ENCODE measurements at places on chromosomes 12 and 14.

DNA sequence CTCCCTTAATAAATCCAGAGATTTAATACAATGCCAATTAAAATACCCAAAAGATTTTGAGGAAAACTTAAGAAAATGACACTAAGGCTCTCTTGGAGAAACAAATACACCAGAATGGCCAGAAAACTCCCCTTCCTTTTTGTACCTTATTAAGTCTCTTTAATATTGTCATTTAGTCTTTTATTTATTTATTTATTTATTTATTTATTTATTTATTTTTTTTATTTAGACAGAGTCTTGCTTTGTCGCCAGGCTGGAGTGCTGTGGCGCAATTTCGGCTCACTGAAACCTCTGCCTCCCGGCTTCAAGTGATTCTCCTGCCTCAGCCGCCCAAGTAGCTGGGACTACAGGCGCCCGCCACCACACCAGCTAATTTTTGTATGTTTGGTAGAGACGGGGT lies 210.6 kb downstream of the DACT1 start:
- no peak for DNase-seq

DNA sequence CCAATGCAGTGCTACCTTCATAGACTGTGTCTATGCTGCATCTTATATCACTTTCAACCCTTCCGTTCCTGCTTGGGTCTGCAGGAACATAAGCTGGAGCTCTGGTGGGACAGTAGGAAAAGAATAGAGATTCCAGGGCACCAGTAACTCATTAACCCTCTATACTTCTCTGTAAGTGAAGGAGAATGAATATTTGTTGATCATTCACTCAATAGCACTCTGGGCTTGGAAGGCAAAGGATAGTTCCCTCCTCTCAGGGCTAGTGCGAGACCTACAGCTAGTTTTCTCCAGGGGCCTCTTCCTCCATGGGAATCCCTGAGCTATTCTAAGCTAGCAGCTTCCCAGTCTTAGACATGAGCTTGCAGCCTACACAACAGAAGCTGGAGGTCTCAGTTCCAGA lies 84.7 kb downstream of the BMP4 start:
- DNase-seq, result no peak

DNA sequence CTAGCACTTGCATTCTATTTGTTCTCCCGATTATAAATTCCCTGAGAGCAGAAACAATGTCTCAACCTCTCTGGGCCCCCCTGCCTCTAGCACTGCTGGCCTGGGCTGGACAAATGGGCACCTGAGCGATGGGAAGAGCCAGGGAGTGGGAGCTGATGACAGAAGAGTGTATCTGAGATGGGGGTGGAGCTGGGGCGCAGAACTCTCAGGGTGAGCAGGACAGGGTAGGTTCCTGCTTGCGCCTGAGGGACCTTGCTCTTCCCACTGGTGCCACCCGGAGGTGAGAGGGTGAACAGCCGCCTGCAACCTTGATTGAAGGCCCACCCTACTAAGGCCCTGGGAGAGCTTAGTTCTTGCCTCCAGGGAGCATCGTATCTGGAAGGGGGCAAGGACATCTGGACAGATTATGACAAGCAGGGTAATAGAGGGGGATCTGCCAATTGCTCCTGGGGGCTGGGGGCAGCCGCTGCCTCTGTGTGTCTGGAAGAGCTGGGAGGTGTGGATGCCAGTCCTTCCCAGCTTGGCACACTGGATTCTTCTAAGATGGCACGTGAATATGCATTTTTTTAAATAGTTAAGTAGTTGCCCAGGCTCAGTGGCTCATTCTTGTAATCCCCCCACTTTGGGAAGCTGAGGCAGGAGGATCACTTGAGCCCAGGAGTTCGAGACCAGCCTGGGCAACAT lies 43.0 kb upstream of the TSPAN9 start:
- peak; percentile 30 for DNase-seq

DNA sequence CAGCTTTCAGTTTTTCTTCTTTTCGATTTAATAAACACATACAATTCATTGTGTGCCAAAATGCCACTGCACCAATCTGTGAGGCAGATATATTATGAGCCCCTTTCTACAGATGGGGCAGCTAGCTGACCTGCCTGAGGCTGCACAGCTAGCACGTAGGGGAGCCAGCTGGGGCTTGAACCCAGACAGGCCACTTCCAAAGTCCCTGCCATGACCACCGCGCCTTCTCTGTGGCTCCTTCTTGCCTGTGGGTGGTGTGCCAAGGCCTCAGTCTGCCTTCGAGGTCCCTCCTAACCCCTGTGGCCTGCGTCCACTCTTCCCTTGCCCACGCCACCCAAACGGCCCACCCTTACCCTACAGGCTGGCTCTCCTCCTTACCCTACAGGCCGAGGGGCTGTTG lies 16.2 kb downstream of the FAM222A start:
- no peak for DNase-seq

DNA sequence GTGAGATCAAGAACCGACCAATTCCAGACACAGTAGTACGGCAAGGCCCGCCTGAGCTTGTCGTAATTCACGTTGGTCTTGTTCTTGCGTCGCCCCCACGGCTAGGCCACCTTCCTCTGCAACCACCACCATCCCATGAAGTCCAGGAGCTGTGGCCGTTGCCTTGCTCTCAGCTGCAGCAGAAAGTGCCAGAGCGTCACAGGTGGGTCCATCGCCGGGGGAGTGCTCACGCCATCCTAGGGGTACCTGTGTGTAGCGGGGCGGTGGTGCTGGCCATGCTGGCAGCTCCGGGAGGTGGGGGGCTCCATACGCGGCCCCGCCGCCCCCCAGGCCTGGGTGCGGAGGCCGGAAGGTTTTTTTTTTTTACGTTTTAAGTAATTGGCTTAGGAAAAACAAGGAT lies 23.1 kb downstream of the TMEM121 start:
- no peak for DNase-seq

DNA sequence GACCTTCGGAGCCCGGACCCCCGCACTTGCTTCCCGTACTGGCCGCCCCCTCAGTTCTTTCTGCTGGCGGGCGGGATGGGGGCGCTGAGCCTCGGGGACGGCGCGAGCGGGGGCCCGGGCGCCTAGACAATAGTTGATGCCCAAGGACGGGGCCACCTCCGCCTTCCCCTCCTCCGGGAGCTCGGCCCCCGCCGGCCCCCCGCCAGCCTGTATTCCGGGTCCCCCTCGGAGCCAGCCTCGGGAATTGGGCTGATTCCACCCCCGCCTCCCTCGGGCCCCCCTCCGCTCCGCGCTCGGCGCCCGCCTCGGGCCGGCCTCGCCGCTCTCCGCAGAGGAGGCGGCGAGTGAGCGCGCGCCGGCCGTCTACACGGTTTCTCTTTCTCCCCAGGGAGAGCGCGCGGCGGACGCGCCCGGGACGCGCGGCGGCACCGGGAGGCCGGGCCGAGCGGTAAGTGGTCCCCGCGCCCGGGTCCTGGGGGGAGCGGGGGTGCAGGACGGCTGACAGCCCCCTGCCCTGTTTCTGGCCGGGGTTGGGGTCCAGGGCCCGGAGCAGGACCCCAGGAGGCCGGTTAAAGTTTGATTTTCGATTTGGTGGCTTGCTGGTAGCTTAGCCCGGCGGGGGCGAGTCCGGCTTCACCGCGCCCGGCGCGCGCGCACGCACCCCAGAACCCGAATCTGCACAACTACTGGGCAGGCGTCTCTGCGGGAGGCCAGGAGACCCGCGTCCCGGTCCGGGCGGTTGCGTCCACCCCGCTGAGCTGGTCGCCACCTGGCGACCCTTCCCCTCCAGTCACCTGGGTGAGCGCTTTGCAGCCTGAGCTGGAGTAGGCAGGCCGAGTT lies 413.7 kb downstream of the PCNX1 start:
- peak; percentile 35 for DNase-seq

DNA sequence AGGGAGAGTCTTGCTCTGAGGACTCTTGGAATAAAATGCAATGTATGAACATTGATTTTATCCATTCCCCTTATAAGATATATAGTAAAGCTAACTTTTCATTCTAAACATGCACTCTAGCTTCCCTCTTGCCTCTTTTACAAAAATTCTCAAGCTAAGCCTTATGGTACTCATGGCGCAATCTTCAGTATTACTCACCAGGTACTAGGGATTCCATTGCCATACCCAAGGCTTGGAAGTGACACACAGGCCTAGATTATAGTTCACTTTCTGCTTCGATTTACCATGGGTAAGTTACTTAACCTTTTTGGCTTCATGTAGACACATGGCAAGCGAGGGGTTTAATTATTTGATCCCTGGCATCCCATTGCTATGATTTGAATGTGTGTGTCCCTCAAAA lies 331.5 kb downstream of the LRIG3 start:
- no peak for DNase-seq

DNA sequence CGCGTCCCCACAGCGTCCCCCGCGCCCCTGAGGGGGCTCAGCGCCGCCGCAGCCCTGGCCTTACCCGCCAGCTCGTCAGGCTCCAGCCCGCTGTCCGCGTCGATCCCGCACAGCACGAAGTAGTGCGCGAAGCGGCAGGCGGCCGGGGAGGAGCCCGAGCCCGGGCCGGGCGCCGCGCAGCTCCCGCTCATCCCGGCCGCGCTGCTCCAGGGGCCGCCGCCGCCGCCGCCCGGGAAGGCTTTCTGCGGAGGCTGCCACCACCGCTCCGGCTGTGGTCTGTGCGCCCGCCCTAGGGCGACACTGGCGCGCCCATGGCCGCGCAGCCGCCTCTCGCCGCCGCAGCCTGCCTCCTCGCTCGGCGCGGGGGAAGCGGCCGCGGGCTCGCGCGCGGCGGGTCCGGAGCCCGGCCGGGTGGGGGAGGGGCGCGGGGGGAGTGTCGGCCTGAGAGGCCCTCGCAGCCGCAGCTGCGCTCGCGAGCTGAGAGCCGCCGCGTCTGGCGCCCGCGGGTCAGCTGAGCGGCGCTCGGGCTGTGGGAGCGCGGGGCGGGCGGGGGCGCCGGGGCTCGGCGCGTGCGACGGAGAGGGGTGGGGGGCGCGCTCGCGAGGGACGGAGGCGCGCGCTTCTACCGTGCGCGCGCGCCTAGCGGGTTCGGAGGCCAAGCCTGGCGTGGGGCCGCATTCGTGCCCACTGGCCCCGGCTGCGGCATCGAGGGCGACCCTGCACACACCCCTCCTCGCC lies at the start of gene DENND5B:
Gene DENND5B (minus strand): TSS at position 495 of the 738 bp plus-strand sequence. CDS start 304 bp downstream, at position 191.
- DNase-seq, result peak; percentile 44

GRCh38 chr12:15268927-15269552 lies 47.8 kb upstream of the RERG start:
- DNase-seq, result peak; percentile 59

- no peak for DNase-seq
Observed at GRCh38 chr12:12952036-12952435, at the start of gene GPRC5D. TSS of gene GPRC5D (minus strand) at chr12:12952170. CDS start at chr12:12950384, 1,786 bp downstream.

GRCh38 chr12:41908206-41908605 lies 236.5 kb downstream of the GXYLT1 start:
- DNase-seq, result no peak

- no peak for DNase-seq
Observed at GRCh38 chr14:20798318-20798717, 4.3 kb downstream of the RNASE1 start.

DNA sequence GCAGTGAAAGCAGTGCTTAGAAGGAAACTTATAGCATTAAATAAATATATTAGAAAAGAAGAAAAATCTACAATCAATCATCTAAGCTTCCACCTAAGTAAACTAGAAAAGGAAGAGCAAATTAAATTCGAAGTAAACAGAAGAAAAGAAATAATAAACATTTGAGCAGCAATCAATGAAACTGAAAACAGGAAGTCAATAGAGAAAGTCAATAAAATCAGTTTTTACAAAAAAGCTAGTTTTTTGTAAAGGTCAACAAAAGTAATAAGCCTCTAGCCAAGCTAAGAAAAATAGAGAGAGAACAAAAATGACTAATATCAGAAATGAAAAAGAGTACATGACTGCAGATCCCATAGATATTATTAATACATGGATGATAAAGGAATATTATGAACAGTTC lies 34.2 kb upstream of the KTN1 start:
- no peak for DNase-seq

GRCh38 chr14:100774164-100774537 lies 47.5 kb downstream of the DLK1 start:
- DNase-seq, result no peak

DNA sequence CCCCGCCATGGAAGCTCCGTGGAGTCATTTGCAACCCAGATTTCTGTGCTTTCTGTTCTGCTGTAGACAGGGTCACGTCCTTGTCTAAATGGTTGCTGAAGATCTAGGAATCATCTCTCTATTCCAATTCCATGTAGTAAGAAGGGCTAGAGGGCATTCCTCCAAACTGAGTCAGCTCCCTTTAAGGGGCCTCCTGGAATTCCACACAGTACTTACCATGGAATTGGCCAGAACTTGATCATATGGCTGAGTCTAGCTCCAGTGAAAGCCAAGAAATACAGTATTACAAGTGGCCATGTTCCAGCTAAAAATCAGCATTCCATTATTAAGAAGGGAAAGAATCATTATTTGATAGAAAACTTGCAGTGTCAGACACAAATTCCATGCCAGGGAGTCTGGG lies 171.9 kb downstream of the PRKCH start:
- no peak for DNase-seq

GRCh38 chr12:27818401-27818918 lies 38.4 kb upstream of the MANSC4 start:
- no peak for DNase-seq

GRCh38 chr14:48325486-48325885 lies 650.1 kb upstream of the MDGA2 start:
- DNase-seq, result no peak

- DNase-seq, result no peak
Observed at GRCh38 chr12:88650715-88651114, 70.4 kb upstream of the KITLG start.

GRCh38 chr14:95318399-95319311 lies 1.1 kb downstream of the CLMN start:
- DNase-seq, result no peak

GRCh38 chr14:24713404-24713803 lies 79.4 kb upstream of the GZMB start:
- DNase-seq, result no peak

DNA sequence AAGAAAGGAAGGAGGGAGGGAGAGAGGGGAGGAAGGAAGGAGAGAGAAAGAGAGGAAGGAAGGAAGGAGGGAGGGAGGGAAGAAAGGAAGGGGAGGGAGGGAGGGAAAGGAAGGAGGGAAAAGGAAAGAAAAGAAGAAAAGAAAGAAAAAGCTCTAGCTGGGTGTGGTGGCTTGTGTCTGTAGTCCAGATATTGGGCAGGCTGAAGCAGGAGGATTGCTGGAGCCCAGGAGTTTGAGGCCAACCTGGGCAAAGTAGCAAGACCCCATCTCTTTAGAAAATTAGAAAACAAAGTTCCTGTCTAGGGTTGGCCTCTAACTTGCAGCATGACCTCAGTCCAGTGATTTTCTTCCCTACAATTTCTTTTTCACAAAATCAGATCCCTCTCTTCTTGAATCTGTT lies 208.2 kb upstream of the NUDT4 start:
- DNase-seq, result no peak

- DNase-seq, result peak; percentile 28
Observed at GRCh38 chr14:67963960-67964812, 144.6 kb downstream of the RAD51B start.

DNA sequence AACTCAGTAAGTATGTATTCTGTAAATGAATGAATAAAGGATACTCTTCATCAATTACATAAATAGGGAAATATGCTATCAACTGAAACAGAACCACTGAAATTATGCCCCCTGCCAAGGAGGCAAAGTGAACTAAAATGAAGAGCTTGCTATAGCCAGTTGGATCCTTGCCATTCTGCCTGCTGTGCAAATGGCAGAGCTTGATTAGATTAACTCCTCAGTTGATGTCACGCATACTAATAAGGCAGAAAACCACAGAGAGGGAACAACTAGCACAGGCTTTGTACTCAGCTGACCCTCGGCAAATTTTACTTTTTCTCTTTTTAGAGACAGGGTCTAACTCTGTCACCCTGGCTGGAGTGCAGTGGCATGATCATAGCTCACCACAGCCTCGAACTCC lies 36.7 kb upstream of the FERMT2 start:
- DNase-seq, result no peak

- DNase-seq, result no peak
Observed at GRCh38 chr14:95489214-95490137, 27.0 kb downstream of the SYNE3 start.

GRCh38 chr14:24361326-24361725 lies 6.7 kb upstream of the NFATC4 start:
- no peak for DNase-seq
